ENCODE measurements at places on chromosomes 5 and 9. TPM values are rescaled to one million over a fixed set of nuclear protein-coding genes. Genes with fewer than 3 reads are reported as not detected.

DNA sequence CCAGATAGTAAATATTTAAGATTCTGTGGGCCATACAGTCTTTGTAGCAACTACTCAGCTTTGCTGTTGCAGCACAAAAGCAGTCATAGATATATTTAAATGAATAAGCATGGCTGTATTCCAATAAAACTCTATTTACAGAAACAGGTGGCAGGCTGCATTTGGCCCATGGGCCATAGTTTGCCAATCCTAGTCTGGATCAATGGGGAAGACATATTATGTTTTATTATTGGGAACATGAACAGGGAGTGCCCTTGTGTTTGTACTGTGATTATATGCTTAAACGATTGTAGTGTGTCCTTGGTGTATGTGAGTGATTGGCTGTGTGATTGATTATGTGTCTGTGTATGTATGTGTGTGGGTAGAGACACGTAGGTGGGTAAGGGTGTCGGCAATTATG lies 12.0 kb upstream of the CCL27 start:
- no peak for DNase-seq

DNA sequence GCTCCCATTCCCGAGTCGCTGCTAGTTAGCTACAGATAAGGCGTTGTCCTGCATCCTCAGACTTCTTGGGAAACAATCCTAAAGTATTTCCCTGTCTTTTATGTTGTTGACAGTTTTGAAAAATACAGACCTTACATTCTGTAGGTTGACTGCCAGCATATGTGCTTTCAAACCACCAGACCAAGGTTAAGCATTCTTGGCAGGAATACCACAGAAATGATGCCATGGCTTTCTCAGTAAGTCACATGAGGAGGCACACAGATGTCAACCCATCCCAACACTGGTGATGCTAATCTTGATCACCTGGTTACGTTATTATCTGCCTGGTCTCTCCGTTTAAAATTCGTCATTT lies 871 bp downstream of the GLE1 start:
- DNase-seq, result no peak

DNA sequence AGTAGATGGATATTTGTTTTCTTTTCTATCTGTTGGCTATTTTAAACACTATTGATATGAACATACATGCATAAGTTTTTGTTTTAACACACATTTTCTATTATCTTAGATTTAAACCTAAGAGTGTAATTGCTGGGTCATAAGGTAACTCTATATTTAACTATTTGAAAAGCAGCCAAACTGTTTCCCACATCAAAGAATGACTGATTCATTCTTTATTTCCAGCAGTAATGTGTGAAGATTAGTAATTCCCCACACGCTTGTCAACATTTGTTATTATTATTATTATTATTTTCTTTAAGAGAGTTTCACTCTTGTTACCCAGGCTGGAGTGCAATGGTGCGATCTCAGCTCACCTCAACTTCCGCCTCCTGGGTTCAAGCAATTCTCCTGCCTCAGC lies 1495.8 kb downstream of the EFNA5 start:
- DNase-seq, result no peak

DNA sequence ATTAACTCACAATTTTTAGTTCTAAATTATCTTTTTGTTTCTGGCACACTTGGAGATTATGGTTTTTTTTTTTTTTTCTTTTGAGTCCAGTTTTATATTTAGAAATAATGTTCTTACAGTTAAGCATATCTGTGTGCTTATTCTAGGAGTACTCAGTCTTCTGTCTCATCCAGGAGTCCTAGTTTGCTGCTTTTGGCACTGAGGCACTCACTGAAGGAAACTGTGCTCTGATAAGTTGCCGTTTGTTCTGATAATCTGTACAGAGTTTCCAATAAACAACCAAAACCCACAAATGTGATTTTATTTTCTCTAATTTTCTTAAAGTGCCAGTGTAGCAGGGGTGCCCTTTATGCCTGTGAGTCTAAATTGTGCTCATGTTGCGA lies 251.0 kb downstream of the LRRC70 start:
- no peak for DNase-seq

- DNase-seq, result peak; percentile 88
Measured at GRCh38 chr9:89878687-89879086, 273.9 kb downstream of the GADD45G start.

- DNase-seq, result peak; percentile 93
Measured at GRCh38 chr9:19464764-19465585, 56.2 kb downstream of the ACER2 start.

DNA sequence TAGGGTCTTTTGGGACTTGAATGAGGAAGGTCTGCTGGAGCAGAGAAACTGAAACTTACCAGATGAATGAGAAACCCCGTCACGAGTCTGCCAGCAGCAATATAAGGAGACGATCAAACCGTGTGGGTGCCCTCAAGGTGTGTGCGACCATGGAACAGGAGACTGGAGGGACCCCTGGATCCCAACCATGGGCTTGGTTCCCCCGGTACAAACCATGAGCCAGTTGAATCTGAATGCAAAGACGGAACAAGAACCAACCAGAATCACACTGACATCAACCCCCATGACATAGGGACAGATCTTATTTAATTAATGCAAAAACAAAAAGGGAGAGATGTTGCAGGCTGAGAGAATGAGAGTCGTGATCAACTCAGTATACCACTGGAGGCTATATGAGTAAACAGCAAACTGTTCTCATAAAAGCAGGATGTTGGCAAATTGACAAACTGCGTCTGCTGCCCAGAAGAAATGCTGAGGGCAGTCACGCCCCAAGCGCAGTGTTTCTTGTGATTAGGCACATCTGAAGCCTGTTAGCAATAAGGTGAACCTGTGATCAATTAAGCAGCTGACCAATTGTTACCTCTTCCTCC lies 475.5 kb upstream of the ACO1 start:
- DNase-seq, result no peak

DNA sequence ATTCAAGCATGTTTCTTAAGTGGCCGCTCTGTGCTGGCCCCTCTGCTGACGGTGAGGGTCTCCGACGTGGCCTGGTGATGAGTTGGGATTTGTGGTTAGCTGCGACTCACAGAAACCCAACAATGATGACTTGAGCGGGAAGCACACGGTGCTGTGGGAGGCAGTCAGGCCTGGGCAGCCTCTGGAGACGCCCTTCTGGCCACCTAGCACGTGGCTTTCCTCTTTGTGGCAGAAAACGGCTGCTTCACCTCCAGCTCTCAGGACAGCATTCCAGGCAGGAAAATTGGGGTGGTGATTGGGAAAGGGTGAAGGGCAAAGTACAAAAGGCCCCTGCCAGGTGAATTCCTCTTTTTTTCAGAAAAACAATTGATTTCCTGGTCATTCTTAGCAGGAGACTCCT lies 17.5 kb upstream of the IER5L start:
- no peak for DNase-seq

DNA sequence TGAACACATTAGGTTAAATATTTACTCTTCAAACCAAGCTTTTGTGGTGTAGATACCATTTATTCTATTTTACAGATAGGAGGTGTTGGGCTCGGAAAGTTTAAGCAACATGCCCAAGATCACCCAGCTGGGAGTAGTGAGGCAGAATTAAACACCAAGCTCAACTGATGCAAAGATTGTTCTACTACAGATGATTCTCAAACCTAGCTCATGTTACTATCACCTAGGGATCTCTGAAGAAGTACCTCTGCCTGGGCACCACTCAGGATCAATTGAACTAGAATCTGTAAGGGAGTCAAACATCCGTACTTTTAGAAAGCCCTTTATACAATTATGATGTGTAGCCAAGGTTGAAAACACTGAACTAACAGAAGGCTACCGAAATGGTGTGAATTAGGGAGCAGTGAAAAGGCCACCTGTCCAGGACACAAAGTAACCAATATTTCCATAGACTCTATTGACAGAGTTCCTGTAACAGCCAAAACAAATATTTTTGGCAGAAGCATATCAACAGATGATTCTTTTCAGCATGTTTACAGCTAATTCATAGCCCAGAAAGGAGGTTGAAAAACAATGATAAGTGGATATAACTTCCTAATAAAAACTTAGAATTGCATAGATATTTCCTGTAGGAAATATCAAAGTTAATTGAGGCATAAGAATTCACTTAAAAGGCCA lies 158.5 kb upstream of the PTGER4 start:
- DNase-seq, result no peak

- DNase-seq, result no peak
Measured at GRCh38 chr9:129567842-129568559, 52.9 kb downstream of the C9orf50 start.

DNA sequence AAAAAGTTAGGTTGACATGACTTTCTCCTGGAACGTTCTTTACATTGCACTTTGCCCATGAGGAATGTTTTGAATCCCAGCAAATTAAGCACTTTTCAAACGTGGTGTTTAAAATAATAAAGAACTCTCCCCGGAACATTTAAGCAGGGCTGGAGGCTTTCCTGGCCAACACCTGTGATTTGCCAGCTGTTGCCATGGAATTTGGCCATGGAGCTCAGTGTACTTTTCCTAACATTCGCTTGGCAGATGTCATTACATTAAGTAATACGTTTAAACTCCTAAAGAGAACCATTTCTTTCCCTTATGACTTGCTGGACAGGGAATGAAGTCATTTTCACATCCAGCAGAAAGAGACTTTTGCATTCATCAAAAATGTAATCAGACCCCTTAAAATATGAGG lies 146.1 kb downstream of the GAS1 start:
- no peak for DNase-seq

The S1PR3 gene
- total RNA-seq, result 13.9 TPM

The TRIM36 gene
- 1.3 TPM for total RNA-seq

The SRD5A1 gene
- total RNA-seq, result 3.8 TPM

The LHX6 gene
- total RNA-seq, result 20.9 TPM
